ENCODE measurements at places on chromosomes 2 and 18.

DNA sequence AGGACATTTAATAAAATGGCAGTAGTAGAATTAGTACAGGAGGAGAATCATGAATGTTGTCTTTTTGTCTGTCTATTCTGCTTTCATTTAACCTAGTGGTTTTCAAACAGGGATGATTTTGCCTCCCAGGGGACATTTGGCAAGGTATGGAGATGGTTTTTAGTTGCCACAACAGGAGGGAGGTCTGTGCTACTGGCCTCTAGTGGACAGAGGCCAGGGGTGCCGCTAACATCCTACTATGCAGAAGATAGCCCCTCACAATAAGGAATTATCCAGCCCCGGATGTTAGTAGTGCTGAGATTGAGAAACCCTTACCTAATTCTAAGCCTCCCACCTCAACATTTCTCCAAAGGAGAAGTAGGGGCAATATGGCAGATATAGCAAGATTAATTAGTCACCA, 18.3 kb downstream of the FASTKD2 start:
- DNase-seq = no peak

DNA sequence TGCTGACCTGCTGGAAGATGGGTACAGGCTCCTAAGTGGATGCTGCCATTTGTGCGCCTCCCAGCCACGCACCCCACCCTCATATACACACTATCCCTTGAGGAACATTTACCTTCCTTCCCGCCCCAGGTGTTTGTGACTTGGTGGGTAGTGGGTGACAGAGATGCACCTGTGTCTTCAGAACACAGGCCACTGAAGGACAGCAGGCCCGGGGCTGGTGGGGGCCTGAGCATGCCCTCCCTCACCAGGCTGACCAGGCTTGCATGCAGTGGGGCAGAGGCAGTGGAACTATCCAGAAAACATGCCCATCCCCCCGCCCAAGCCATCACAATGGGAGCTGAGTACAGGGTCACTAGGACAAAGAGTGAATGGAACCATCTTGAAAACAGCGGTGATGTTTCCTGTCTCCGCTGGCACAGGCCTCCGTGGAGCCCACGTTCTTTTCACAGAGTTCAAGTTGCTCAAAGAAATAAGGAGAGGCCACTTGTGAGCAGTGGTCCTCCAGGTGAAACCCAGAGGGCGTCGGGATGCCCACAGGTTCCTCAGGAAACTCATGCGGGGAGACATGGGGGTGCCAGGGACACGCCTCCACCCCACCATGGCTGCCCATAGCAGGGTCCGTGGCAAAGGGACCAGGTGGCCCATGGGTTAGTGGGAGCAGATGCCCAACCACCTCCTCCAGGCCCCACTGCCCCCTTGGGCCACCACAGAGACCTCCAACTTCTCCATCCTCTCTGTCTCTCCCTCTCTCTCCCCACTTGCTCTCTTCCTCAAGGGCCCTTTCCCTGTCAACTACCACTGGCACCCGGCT, 90.9 kb downstream of the MALT1 start:
- DNase-seq = no peak

DNA sequence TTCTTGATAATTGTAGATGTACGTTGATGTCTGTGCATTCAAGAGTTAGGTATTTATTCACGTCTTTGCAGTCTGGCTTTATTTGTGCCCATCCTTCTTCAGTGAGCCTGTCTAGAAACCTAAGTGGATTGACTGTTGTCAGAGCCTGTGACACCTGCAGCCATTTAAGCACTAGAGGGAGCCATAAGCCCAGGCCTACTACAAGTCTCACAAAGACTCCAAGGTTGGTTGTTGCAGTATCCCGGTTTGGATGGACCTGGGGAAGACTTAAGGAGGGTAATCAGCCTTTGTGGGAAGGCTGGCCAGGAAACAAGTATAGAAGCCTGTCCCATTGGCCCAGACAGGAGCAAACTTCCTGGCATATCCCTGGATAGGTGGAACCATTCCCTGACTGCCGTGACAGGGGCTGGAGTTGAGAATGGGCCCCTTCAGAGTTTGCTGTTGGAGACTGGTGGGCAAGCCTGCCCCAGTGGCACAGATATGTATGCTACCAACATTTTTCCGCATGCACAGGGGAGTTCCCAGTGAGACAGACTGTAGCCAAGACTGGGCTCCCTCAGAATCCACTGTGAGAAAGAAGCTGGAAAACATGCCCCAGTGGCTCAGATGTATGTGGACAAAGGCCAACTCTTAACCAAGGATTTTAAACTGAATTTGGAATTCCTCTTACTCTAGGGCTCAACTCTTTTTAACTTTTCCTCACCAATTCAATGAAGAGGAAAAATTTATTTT, 9.3 kb upstream of the LRRC30 start:
- peak; percentile 65 for DNase-seq

- DNase-seq = peak; percentile 73
Measured at GRCh38 chr2:223762853-223763252, 74.5 kb downstream of the AP1S3 start.

DNA sequence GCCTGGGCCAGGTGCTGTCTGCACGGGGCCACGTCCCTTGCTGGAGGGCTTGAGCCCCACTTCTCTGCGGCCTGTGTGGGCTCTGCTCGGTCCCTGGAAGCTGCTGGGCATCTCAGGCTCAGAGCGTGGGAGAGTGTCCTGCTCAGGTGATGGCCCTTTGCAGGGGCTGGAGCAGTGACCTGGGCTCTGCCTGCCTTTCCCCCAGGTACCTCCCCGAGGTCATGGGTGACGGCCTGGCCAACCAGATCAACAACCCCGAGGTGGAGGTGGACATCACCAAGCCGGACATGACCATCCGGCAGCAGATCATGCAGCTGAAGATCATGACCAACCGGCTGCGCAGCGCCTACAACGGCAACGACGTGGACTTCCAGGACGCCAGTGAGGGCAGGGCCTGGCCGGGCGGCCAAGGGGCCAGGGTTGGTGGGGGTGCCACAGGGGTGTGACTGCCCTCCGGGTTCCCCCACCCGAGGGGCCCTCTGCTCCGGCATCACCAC, 29.9 kb downstream of the GPC1 start:
- DNase-seq = no peak

DNA sequence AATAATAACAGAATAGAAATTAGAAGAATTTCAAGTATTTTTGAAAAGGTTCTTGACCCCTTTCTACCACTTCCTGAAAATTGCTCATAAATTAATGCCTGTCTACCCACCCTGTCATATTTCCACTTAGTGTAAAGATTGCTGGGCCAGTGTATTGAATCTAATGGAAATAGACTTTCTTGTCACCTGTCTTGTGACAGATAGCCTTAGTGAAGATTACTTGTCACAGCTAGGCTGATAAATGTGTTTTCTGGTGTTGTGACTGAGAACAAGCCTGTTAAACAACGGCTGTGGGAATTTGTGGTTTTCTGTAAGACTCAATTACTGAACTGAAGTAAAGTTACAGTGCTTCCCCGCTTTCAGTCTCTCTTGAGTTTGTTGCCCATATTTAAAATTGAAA, 37.0 kb downstream of the PIK3C3 start:
- no peak for DNase-seq

GRCh38 chr2:33426666-33427231, 49.7 kb upstream of the RASGRP3 start:
- peak; percentile 1 for DNase-seq

GRCh38 chr18:35688757-35689156, 107.2 kb downstream of the GALNT1 start:
- no peak for DNase-seq

DNA sequence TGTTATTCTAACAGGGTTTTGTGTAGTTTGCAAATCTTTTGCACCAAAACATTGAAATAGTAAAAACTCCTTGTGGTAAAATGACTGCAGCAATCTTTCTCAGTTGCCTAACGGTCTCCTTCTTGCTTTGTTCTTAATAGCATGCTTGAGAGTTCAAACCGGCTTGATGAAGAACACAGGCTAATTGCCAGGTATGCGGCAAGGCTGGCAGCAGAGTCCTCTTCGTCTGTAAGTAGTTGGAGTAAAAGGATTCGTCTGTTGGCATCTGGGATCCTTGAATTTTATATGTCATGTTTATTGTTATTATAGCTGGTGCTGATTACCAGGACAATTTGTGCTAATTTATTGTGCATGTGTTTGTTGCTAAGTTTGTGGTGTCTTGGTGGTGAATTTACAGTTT, 138.1 kb downstream of the DTNA start:
- DNase-seq = no peak

- no peak for DNase-seq
Measured at GRCh38 chr18:12606592-12607315, 51.2 kb downstream of the SPIRE1 start.

- no peak for DNase-seq
Measured at GRCh38 chr2:197209742-197210408, 100.7 kb downstream of the ANKRD44 start.

DNA sequence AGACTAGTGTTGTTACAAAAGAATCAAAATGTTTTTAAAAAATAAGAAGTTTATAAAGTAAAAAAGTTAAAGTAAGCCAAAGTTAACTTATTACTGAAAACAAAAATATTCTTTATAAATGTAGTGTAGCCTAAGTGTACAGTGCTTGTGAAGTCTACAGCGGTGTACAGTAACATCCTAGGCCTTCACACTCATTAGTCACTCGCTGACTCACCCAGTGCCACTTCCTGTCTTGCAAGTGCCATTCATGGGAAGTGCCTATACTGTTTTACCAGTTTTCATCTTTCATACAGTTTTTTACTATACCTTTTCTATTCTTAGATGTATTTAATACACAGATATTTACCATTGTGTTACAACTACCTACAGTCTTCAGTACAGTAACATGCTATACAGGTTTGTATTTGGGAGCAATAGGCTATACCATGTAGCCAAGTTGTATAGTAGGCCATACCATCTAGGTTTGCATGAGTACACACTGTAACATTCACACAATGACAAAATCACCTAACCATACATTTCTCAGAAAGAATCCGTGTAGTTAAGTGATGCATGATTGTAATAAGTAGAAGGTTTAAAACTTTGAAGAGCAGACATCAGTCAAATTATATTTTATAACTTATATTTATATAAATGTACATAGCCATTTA, 13.4 kb downstream of the SERPINB7 start:
- DNase-seq = no peak

DNA sequence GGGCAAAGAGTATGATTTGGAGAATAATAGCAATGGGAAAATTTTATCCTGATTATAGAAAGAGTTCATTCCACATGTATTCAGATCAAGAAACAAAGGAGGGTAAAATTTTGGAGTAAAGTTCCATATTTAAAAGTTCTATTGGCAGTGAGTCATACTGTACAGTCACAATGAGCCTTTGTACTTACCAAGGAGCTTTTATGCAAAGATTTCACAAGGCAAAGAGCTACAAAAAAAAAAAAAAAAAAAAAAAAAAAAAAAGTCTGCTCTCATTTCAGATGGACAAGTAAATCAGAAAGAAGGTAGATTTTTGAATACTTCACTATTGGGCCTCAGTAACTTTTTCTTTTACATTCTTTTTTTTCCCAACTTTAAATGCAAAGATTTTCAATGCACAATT, 1802.2 kb upstream of the PIK3C3 start:
- DNase-seq = no peak

- DNase-seq = no peak
Measured at GRCh38 chr2:88637464-88637863, 10.2 kb upstream of the EIF2AK3 start.

GRCh38 chr2:31483246-31483645, 68.7 kb upstream of the XDH start:
- DNase-seq = no peak

- no peak for DNase-seq
Measured at GRCh38 chr2:239266779-239267287, 134.0 kb downstream of the HDAC4 start.

DNA sequence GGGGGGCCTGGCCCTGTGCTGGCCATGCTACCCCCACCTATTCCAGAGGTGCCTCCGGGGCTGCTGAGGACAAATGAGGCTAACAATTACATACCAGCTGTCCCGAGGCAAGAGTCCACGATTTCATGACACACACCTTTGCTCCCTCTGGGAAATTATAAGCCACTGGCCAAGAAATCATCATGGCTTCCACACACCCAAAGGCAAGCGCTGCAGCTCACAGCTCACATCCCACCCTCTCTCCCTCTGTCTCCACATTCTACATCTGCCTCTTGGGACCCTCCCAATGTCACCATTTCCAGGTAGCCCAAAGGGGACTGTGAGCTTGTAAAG, 134.4 kb downstream of the HDAC4 start:
- DNase-seq = no peak

- no peak for DNase-seq
Measured at GRCh38 chr2:227033471-227034148, 130.4 kb downstream of the COL4A4 start.

DNA sequence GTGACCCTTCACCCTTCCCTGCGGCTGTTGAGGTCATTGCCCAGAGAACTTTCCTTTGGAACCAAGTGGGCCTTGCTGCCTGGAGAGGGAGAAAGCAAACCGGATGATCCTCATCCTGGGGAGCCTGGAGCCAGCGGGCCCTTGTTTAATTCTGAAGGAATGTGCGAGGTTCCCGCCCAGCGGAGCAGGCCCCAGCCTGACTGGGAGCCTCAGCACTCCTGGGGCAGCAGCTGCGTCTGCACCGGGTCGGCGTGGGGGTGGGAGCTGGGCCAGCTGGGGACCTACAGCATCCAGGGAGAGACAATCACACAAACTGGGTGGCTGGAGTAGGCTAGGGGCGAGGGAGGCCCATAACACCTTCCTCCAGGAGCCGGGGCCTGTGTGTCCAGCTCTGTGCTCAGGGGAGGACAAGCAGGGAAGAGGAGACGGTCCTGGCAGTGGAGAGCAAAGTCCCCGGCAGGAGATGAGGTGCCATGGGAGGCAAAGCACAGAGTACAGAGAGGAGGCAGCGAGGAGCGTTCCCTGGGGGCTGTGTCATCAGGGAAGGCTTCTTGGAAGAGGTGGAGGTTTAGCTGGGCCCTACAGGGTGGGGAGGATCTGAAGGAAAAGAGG, 61.9 kb upstream of the HAAO start:
- no peak for DNase-seq

Measured in NCI-H1105 treated with DMSO at 0.1 percent for 48 hours (cell line).